ENCODE measurements at places on chromosomes 2 and 18.

DNA sequence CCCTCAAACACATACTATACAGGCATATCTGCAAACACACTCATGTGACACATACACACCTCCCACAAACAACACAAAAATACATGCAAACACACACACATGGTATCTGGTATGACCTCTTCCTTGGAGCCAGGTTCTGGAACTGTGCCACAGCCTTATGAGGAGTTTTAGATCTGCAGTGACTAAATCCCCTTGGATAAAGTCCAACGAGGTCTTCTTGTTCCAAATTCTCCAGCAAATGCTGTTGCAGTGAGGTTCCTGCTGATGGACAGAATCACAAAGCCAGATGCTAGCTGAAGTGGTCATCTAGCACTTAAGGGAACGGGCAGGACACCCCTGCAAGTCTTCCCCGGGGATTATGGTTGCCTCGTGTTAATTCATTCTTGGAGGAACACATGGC lies 54.5 kb upstream of the DAPL1 start:
- DNase-seq, result no peak

DNA sequence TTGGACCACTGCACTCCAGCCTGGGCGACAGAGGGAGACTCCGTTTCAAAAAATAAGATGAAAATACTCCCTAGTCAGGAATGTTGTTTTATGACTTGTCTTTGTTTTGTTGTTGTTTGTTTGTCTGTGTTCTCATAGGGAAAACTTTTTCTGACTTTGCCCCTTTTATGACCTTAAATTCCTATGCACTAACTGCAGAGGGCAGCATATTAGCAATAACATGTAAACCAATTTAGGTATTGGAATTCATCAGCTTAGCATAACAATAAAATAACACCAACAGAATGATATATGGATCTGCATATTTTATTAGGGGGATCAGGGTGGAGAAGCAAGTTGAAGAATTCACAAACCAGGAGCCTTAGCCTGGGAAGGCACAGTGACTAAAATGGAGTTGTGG lies 631.5 kb downstream of the SUCLG1 start:
- DNase-seq, result no peak

DNA sequence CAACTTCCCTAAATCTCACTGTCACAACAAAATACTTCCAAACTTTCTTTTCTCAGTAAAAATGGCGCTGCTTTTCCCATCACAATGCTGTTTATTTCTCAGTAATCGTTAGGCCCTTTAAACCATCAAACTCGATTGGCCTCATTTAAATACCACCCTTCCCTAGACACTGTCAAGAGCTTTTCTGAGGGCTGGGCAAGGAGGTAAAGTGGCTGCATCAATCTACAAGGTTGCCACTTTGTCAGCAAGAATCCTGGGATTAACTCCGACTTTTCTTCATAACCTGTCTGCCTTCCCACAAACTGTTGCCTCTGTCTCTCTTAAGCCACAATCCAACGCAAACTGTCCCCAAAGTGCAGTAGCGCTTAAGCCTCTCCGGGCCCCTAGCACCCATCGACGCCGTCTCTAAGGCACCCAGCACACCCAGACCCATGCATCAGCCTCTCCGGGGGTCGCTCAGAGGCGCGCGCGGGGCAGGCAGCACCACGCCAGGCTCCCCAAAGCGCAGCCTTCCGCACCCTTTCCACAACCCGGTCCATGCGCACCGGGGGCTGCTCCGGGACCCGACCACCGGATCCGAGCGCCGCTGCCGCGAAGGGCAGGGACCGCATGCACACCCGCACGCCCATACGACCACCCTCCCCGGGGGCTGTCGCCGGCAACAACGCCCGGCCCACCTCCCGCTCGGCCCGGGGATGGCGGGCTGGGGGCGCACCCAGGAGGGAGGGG lies 683 bp downstream of the MBOAT2 start:
- DNase-seq, result peak; percentile 8

GRCh38 chr2:191629001-191629453 lies 48.9 kb upstream of the NABP1 start:
- DNase-seq, result peak; percentile 46

DNA sequence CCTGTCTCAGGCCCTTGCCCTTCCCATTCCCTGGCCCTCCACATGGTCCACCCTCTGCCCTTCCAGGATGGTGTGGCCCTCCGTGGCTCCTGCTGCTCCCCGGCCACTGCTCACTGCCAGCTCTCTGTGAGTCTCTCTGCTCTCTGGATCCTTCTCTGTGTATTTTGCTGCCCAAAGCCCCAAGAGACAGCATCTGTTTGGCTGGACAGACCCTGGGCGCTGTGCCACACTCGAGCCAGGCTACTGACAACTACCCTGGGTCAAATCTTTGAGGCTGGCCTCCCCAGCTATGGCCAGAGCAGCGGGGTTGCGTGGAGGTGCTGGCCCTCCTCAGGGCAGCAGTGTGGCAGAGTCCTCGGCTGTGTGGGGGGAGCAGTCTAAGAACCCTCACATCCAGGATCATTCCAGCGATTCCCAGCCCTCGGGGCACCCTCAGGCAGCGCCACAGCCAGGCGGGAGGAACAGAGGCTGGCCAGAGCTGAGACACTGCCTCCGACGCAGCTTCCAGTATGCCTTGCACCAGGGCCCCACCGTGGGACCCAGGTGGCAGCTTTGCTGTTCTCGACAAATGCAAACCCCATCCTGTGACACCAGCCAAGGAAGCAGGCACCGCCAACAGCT lies 139.4 kb upstream of the GLI2 start:
- DNase-seq, result no peak

DNA sequence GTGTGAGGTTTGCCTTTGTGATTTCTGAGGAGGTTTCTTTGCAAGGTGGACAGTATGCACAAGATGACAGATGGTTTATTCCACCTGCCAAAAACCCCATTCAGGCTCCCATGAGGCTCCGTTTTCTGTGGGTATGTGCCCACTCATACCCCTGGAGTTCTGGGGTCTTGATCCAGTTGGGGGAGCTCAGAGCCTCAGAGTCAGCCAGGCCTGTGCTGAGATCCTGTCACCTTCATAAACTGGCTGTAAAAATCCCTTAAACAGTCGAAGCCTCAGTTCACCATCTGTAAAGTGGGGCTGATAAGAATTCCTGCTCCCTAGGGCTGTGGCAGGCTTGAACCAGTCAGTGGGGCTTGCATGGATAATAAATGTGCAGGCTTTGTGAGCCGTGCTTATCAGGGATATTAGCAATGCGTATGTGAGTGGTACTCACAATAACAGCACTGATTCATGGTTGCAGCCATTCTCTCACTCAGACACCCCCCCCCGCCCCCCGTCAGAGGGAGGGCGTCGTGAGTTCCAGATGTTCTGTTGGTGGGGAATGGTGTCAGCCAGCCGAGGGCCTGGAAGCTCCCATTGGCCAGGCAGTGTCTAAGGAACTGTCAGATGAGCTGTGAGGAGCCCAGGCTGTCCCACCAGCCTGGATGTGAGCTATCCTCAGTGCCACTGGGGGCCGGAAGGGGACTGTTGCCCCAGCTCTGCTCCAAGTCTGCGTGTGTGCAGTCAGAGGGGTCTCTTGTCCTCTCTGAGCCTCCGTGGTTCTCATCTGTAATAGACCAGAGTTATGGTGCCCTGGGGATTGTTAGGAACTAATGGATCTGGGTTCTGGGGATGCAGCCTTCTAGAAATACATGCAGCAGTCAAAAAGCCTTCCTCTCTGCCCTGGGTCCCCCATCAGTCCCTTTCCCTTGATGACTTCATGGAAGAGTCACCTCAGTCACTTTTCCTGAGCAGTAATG lies 51.7 kb downstream of the KCNIP3 start:
- no peak for DNase-seq

DNA sequence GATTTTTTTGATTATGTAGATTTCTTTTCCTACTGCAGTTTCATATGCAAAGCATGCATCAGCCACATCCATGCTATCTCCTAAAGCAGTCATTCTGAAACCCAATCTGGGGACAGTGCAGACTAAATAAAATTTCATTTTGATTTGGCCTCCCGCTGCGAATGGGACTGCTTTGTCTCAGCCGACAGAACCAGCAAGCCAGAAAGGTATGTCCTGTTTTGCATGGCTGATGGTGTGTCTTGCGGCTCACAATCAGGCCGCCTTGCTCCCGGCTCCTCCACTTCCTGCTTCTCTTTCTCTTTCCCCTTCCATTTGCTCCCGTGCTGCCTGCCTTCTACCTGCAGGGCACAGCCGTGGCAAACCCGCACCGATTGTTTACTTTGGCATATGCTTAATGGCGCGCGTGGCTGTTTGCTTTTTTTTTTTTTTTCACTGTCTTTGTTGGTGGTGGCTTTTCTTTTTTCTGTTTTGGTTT lies 419.6 kb upstream of the POU3F3 start:
- no peak for DNase-seq

DNA sequence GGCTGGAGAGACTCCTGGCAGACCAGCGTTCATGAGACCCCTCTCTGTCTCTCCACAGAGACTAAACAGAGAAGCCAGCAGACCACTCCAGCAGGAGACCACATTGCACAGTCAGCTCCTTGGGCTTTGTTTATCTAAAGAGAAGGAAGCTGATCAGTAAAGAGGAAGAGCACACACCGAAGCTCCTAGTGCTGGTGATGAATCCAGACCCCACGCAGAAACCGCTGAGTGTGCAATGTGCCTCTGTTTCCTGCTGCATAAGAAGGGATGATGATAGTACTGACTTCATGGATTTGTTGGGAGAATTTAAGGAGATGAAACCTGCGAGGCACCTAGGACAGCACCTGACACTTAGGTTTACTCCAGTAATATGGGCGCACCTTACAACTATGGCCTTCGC lies 544.1 kb upstream of the ID2 start:
- DNase-seq, result no peak

DNA sequence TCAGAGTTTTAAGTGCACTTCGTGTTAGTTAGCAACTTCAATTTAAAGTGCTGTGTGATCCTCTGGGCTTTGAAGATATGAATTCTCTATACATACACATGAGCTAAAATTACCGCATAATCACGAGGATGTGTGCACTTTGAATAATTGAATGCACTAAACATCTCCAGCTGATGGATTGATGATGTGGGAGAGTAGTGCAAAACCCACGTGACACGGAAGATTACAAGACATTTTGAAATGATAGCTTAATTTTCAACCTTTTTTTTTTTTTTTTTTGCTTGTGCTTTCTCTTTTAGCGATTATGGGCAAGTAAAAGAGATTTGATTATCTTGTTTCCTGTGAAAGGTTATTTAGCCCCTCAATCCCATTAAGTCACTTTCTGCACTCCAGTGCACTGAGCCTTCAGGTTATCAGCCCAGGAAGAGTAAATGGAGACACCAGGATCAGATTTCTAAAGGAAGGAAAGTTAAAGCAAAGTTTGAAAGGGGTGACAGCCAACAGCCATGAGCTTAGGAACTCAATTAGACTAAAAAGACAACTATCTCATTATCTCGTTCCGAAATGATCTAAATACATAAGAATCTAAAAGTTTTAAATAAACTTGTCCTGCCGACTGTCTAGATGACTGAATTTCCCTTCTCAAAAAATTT lies 81.6 kb downstream of the CDK15 start:
- DNase-seq, result no peak

DNA sequence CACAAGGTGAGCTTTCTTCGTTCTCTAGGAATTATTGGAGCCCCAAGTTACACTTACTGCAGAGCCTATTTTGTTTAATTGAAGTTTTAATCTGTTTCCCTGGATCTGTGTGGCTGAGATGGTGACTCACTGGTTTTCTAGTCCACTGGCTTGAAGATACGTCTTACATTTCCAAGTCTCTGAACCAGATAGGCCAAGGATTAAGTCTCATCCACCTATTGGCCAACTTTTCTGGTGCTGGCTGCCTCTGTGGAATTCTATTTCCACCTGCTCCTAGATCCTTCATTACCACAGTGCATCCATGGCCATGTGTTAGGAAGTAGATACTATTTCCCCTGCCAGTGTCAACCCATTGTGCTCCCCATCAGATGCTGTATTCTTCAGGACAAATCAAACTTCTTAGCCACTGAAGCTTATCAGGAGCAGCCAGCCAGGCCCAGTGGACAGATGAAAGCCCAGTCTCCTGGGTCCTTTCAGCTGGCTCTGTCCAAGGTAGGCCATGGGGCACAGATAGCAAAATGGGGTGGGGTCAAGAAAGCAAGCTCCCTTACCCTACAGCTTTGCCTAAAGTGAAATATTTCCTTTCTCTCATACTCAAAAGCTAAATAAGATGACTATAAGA lies 198.8 kb upstream of the TCF4 start:
- DNase-seq, result no peak

DNA sequence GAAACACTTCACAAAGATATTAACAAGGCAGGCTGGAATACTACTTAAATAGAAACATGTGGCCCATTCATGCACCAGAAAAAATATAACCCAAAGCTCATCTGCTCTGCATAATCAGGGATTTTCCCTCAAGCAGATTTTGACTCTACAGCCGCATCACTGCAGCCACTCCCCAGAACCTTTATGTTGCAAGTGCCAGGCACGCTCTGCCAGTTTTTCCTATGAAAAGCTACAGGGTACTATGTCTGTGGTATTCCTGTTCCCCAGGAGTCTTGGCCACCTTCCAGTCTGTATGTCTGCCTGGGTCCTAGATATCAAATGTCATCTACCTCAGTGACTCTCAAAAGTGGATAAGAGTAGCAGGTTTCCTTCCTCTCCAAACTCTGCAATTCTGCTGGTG lies 3.8 kb downstream of the COA5 start:
- no peak for DNase-seq

- DNase-seq, result no peak
These were observed 5.9 kb downstream of the GBX2 start for GRCh38 chr2:236162031-236162845.

- no peak for DNase-seq
These were observed 109.5 kb downstream of the RNF144A start for GRCh38 chr2:7026742-7027141.

DNA sequence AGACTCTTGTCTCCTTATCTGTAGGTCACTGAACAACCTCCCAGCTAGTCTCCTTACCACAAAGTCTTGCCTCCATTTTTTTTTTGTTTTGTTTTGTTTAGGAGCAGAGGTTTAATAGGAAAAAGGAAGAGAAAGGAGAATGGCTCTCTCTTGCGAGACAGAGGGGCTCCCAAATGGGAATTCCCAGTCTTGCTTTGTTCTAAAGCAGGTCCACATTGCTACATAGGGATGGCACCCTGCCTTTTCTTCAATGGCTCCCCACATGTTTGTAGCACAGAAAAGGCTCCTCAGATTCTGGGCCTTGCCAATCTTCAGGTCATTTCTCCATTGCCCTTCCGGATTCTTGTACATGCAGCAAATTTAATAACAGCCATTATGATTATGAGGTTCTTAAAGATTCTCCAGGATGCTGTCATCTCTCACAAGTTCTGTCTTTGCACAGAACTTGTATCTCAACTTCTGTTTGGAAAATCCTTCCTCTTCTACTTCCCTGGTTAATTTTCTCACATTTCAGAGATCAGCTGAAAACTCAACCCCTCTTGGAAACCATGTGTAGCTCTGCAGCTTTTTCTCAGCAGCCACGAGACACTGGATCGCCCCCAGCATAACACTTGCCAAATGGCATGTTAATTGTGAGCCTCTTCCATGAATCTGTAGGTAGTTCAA lies 23.6 kb downstream of the IL1F10 start:
- no peak for DNase-seq

All from CD4-positive, alpha-beta memory T cell (primary cell).